ENCODE measurements at places on chromosomes 2 and 18.

GRCh38 chr2:26849056-26849999 is 1.4 kb downstream of the DPYSL5 start:
- DNase-seq: no peak

DNA sequence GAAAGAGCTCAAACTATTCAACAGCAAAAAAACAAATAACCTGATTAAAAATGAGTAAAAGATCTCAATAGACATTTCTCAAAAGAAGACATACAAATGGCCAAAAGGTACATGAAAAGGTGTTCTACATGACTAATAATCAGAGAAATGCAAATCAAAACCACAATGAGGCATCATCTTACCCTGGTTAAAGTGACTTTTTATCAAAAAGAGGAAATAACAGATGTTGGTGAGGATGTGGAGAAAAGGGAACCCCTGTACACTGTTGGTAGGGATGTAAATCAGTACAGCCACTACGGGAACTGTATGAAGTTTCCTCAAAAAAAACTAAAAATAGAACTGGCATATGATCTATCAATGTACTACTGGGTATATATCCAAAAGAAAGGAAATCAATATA is 39.8 kb upstream of the TMEM163 start:
- DNase-seq: no peak

- no peak for DNase-seq
Measured at GRCh38 chr18:51857989-51858388, 482.0 kb upstream of the DCC start.

GRCh38 chr2:152155209-152155608 is 20.4 kb downstream of the STAM2 start:
- no peak for DNase-seq

DNA sequence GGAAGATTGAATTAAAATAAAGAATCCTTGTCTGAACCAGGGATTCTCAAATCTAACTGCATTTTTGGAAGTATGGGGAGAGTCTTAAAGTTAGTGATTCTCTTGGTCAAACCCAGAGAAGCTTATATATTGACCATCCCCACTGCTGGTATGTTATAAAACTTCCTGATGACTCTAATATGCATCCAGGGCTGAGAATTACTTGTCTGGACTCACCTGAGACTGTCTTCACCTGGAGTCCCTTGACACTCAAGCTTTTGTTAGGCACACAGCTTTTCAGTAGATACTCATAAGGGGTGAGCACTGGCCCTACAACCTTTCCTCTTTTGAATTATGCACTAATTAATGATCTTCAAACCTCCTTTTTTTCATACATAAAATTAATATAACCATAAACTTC is 149.6 kb upstream of the GULP1 start:
- no peak for DNase-seq

- no peak for DNase-seq
Measured at GRCh38 chr18:6776188-6776587, 46.7 kb downstream of the ARHGAP28 start.
